ENCODE measurements at places on chromosomes 13 and 19. TPM values are rescaled to one million over a fixed set of nuclear protein-coding genes. Genes with fewer than 3 reads are reported as not detected.

The ZNF610 gene
- total RNA-seq, result 3.3 TPM

The NRTN gene
- 26.3 TPM for total RNA-seq

The CDKN2D gene
- 8.3 TPM for total RNA-seq

The LHB gene
- not detected for total RNA-seq

The TPT1 gene
- 4,849 TPM for total RNA-seq

The ZNF135 gene
- total RNA-seq, result 4.1 TPM

The EXOC3L2 gene
- 0.94 TPM for total RNA-seq

The CEACAM19 gene
- total RNA-seq, result 4.2 TPM

The CACNG7 gene
- not detected for total RNA-seq

The SYCN gene
- not detected for total RNA-seq

The TEX101 gene
- not detected for total RNA-seq

All from left ventricle myocardium superior (tissue), 1 donor.